ENCODE measurements at places on chromosomes 1 and 21. TPM values are rescaled to one million over a fixed set of nuclear protein-coding genes. Genes with fewer than 3 reads are reported as not detected.
A peak's percentile ranks its signal among the peaks of the same experiment; 100 is the strongest.

DNA sequence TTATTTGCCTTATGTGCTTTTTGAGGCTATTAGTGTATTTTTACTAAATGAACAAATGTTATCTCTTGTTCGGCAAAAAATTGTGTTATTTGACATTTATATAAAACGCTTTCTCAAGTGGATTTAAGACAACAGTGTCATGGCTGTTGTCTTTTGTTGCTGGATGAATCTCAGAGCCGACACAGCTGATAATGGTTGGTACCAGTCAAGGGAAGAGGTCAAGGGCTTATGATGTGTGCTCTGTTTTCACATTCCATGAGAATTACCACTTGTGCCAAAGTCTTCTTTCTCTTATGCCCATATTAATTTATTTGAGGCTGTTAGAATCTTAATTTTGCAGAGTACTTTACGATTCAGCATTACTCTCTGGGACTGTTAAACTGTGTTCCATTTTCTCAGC, 17.9 kb upstream of the CD101 start:
- DNase-seq = no peak

- DNase-seq = no peak
These were observed 34.8 kb downstream of the WDR4 start for GRCh38 chr21:42844411-42845113.

The OR2T2 gene
- total RNA-seq = not detected

DNA sequence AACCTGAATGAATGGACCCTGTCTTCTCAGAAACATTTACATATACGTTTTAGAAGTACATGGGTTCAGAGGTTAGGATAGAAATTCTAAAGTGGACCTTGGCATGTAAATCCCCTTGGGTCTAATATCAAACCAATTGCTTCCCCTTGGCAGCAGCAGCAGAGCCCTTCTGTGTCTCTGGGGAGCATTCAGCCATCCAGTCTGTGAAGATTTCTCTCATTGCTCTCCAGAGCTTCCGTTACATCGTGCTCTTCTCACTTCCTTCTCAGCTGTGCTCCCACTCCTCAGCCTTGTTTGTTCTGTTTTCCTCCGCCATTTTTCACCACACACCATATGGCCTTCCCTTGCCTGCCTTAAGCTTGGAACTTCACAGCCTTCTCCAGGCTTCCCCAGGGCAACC, 61.5 kb upstream of the ATP1B1 start:
- DNase-seq = no peak

DNA sequence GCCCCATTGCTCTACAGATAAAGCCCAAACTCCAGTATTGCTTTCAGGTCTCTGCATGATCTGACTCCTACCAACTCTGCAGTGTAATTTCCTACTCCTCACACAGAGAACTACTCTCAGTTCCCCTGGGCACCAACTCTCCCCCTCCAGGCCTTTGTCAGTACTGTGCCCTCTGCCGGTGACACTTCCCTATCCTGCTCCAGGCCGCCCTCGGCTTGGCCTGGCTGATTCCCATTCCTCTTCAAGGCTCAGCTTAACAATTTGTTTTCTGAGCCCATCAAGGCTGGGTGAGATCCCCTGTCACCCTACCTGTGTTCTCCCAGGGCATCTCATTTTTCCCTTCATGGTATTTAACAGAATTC, 2.6 kb downstream of the SLAMF8 start:
- peak; percentile 10 for DNase-seq

GRCh38 chr21:39638281-39638680, 25.5 kb downstream of the B3GALT5 start:
- no peak for DNase-seq

GRCh38 chr1:6587261-6588005, 7.6 kb downstream of the ZBTB48 start:
- DNase-seq = no peak

GRCh38 chr1:162040657-162041056, 17.0 kb upstream of the OLFML2B start:
- no peak for DNase-seq
